ENCODE measurements at places on chromosomes 5 and 9.

DNA sequence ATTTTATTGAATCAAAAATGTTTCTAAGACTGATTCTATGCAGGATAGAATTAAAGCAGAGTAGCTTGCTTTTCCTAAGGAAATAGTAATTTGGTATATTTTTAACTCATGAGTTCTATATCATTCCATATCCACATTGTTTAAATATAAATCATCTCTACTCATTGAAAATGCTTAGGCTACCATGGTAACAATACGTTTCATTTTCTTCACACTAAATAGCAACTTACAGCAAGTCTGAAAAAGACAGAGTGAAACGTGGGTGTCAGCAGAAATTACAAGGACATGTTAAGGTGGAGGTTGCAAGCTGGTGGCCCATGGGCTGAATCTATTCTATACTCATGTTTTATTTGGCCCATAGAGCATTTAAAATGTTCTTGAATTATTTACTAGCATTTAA lies 487.9 kb downstream of the ARHGEF28 start:
- no peak for DNase-seq

DNA sequence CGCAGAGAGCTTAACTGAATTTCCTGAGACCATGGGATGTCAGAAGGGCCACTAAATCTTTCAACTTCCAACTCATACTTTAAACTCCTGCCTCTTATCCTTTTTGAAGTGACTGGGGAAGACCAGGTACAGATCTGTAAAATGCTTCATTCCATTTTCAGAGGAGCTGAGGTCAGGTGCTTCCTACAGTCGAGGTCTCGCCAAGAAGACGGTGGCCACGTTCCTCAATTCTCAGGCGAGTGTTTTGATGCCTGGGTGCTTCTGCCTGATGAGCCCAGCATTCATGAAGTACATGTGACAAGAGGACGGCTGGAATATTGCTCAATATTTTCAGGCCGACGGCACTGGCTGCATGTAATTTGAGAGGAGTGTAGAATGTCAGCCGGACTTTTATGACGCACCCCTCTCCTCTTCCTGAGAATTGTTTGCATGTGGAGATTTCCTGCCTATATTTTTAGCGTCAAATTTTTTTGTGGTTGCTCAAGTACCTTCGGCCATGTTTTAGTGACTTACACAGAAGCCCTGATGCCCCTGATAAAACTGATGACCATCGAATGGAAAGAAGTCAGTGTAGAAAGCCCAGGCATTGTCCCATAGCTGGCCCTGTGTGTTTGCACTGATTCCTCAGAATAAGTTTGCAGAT lies 38.8 kb upstream of the GLRX start:
- DNase-seq = no peak

- DNase-seq = no peak
Measured at GRCh38 chr9:111149018-111149759, 110.9 kb upstream of the LPAR1 start.

- no peak for DNase-seq
Measured at GRCh38 chr9:127185931-127186781, 63.7 kb upstream of the ANGPTL2 start.

- DNase-seq = no peak
Measured at GRCh38 chr5:149817539-149818060, 87.5 kb downstream of the PPARGC1B start.

DNA sequence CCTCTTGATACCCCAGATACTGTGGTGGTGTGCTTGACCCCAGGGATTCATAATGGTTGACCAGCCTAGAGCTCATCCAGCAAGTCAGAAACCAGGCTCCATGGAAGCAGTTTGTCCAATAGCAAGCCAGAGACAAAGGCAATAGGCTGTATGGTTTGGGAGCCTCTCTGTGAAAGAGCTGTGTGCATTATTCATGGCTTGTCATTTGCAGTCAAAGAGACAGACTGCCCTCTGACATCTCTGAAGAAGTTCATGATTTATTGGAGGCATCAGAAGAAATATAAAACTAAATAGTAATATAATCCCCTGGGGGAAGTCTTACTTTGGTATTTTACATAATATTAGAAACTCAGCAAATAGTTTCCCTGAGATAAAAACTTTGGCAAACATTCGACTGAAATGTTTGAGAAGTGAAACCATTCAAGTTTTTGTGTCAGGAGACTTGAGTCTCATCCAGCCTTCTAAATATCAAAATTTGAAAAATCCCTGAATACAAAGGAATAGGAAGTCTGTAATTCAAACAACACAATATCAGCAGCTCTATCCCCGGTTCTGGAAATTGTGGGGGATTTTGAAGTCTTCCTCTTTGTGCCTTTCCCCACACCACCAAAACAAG lies 250.3 kb downstream of the ZSWIM6 start:
- no peak for DNase-seq

DNA sequence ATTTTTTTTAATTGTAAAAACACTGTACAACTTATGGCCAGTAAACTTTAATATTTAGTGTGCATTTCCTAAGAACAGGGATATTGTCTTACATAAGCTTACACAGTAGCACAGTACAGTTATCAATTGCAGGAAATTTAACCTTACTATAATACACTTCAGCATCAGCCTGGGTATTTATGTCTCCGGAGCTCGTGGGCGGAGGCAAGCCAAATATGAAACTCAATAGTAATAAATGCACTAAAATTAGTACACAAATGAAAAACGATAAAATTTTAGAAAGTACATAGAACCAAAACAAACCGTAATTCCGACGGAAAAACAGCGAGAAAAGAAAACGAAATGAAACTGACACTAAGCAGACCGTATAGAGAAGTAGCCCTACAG lies 91.2 kb downstream of the ANXA2R start:
- peak; percentile 28 for DNase-seq

- DNase-seq = no peak
Measured at GRCh38 chr9:83367326-83367725, 170.9 kb downstream of the FRMD3 start.

- DNase-seq = peak; percentile 24
Measured at GRCh38 chr5:133052317-133053175, 733 bp downstream of the HSPA4 start.

DNA sequence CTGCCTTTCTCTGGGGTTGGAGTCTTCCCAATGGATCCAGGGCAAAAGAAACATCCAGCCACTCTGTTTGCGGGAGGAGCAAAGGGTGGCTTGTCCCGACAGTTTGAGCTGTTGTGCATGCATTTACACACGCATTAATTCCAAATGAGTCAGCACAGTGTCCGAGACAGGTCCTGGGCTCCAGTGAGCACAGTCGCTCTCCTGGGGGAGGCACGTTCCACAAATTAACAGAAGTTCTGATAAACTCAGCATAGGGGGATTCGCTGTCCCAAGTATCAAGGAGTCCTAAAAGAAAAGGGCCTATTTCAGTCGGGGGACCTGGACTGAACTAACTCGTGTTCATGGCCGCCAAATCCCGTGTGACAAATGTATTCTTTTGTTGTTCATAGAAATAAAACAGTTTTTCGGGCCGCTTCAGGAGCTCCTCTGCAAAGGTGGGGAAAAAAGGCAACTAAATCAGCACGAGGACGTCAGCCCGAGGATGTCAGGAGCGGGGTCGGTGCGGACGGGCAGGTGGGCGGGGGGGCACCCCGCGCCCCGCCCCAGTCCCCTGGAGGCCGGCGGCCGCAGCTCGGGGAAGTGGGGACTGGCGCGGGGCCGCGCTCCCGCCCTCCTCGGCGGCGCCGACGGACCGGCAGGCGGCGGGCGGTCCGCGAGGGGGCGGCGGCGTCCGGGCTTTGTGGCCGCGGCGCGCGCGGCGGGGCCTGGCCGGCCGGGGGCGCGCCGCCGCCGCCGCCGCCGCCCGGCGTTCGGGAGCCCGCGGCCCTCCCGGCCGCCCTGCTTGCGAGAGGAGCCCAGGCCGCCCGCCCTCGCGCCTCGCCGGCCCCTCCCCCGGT lies at the start of gene MSANTD3:
Gene MSANTD3, plus strand, starts transcription at position 614 of the 836 bp plus-strand sequence. CDS start 14,796 bp downstream, outside the sequence.
- peak; percentile 55 for DNase-seq

DNA sequence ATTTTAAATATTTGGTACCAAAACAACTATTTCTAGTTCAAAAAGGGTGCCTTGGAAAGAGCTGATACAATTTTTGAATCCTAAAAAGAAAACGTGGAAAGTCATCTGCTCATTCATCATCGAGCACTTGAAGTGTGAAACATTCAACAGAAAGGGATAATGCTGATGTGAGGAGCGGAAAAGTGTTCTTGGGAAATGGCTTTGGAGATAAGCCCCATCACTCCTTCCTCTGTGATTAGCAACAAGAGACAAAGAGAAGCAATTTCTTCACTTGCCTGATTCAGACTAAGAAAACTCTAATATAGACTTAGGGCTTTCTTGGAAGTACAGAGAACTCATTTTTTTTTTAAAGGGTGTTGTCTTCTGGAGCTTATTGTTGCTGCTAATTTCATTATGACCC lies 74.9 kb downstream of the C9orf152 start:
- no peak for DNase-seq

- DNase-seq = no peak
Measured at GRCh38 chr5:43785198-43785597, 182.2 kb downstream of the NNT start.

DNA sequence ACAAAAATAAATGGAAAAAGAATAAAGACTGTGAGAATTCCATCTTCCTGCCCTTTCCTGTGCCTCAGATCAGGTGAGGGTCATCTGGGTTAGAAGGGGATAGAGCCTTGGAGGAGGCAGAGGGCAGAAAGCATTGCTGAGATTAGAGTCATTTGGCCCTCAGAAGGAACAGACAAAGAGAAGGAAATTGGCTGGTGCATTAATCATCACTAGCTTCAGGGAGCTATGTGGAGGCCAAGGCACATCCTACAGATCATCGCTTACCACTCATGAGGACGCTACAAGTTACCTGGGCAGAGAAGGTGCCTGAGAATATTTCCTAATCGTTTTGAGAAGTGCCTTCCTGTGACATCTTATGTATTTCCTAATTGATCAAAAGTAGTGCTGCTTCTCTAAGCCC lies 74.5 kb downstream of the C7 start:
- no peak for DNase-seq

- no peak for DNase-seq
Measured at GRCh38 chr5:143051244-143052058, 281.3 kb downstream of the ARHGAP26 start.

- DNase-seq = no peak
Measured at GRCh38 chr5:44807269-44807668, 1.5 kb upstream of the MRPS30 start.

- no peak for DNase-seq
Measured at GRCh38 chr9:117787746-117788145, 83.5 kb downstream of the TLR4 start.

DNA sequence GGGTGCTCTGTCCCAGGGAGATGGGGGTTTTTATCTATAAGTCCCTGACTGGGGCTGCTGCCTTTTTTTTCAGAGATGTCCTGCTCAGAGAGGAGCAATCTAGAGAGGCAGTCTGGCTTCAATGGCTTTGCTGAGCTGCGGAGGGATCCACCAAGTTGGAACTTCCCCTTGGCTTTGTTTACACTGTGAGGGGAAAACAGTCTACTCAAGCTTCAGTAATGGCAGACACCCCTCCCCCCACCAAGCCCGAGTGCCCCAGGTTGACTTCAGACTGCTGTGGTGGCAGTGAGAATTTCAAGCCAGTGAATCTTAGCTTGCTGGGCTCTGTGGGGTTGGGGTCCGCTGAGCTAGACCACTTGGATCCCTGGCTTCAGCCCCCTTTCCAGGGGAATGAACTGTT lies 375.8 kb downstream of the RAB3C start:
- DNase-seq = no peak

GRCh38 chr5:29697785-29698414 lies 1495.6 kb upstream of the CDH6 start:
- no peak for DNase-seq

GRCh38 chr5:15203376-15203775 lies 296.6 kb upstream of the FBXL7 start:
- no peak for DNase-seq

- DNase-seq = no peak
Measured at GRCh38 chr9:114674076-114674797, 7.8 kb downstream of the TEX48 start.

- peak; percentile 29 for DNase-seq
Measured at GRCh38 chr9:20623021-20623747, 885 bp upstream of the MLLT3 start.

DNA sequence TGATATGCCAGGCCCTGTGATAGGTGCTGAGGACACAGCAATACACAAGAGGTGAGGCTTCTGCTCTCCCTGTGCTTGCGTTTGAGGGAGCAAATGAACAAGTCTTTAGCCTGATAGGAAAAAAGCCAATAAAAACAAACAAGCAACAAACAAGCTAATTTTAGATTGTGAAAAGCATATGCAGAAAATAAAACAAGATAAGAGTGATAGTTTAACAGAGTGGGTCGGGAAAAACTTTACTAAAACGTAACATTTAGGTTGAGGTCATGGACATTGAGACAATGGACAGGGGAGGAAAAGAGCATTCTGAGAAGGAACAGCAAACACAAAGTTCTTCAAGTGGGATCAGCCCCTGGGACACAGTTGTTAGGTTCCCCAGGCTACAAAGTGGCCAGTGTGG lies 4.3 kb downstream of the SMIM3 start:
- DNase-seq = no peak

DNA sequence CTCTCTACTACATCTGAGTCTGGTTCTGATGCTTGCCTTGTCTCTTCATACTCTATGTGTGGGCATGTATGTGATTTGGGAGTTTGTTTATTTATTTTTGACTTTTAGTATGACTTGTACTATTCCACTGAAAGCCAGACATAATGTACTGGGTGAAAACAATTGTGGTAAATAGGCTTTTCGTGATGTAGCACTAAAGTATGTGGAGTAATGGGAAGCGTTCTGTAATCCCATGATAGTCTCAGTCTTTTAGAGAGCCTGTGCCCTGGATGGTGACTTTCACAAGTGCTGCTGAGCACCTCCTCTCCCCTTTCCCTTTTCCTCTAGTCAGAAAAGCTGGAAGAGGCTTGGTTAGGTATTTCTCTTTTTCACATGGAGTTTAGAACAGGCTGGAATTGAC lies 85.8 kb upstream of the S1PR3 start:
- no peak for DNase-seq

- no peak for DNase-seq
Measured at GRCh38 chr9:100884518-100884917, 144.0 kb upstream of the PLPPR1 start.

DNA sequence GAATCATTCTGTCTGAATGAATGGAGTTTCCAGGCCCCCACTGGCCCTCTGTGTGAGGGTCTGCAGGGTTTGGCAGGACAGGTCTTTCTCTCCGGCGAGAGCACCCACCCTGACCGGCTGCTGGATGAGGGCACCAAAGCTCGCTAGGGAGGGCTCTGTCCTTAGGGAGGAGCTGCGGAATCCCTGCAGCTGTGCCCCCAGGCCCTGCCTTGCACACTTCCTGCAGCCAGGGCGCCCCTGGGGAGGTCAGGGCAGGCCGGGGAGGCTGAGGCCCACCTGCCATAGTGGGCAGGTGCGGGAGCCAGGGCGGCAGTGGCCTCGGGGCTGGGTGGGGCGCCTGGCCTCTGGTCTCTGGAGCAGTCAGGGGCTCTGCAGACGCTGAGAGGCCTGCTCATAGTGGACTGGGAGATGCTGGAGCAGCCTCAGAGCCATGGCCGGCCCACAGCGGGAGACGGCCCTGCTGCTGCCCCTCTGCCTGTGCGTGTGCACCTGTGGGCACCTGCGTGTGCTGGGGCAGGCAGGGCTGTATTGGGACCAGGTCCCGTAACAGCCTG lies 36.1 kb downstream of the EXOC3 start:
- no peak for DNase-seq

GRCh38 chr5:32394981-32395380 lies 49.6 kb downstream of the ZFR start:
- no peak for DNase-seq

Data from stimulated activated CD4-positive, alpha-beta T cell treated with anti-CD3 and anti-CD28 coated beads, TNF-alpha, amount 100 ng/mL, for 24 hours (primary cell).